Urothelium cell line (cell line): ENCODE measurements at places on chromosomes 3 and 15.

DNA sequence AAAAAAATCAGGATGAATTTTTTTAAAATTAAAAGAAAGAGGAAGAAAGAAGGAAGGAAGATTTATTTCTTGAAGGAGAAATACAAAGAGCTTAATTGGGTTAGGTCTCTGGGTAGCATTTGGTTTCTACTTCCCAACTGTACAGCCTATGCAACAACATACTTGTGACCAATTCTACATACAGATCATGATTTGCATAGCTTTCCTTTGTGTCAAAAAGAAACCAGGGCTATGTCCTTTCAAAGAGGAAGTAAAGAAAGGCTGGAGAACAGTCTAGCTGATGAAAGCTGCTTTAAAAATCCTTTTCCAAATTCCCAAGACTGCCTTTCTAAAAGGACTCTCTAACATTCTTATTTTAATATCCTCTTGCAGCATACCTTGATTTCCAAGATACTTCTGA, 6.1 kb upstream of the HGD start:
- no peak for DNase-seq

DNA sequence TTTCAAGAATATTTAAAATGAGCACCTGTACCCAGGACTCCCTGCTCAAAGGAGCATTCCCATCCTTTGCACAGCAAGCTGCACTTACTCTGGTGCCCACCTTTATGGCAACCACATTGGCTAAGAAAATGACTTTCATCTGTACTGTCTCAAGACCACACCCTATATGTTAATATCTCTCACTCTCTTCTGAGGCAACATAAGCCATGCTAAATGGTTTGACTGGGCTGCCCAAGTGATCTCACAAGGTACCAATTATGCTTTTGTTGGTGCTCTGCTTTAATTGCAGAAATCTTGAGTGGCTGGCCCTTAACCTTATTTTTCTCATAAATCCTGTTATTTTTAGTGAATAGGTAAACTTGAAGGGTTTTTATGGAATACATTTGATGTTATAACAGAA, 17.7 kb downstream of the RYK start:
- DNase-seq = no peak

DNA sequence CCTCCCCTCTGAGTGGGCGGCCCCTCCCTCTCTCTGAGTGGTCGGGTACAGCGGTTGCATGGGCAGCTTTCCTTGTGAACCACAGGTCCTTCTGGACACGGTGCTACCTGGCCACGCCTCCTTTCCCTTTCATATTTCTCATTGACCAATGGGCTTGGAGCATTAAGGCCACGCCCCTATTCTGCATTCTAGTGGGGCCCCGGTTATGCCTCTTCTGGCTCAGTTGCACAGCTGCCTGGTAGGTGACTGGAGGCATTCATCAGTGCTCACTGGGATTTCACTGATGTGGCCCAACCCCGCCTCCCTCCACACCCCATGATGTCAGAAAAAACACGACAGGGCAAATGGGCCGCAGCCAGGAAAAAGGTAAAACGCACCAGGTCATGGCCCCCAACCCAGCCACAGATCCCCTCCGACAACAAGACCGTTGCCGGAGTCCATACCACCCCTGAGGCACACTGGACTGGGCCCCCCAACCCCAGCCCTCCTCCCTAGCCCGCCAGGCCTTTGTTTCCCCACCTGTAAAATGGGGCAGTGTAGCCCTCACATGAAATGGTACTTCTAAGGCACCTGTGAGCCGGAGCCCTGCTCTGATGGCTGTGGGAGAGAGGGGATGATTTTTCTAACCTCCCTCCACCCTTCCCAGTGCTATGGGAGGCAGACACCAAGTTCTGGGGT, 26.3 kb downstream of the NGRN start:
- peak; percentile 34 for DNase-seq

- no peak for DNase-seq
Measured at GRCh38 chr15:67025719-67026609, 39.4 kb upstream of the SMAD3 start.

GRCh38 chr3:53795789-53796560, 50.2 kb downstream of the CHDH start:
- DNase-seq = no peak

GRCh38 chr15:44595656-44596510, 58.9 kb downstream of the EIF3J start:
- DNase-seq = no peak

GRCh38 chr15:63054281-63054683, 11.7 kb downstream of the TPM1 start:
- DNase-seq = no peak

- DNase-seq = no peak
Measured at GRCh38 chr3:173778251-173778650, 380.7 kb downstream of the NLGN1 start.

GRCh38 chr3:52835766-52836470, 1.1 kb upstream of the MUSTN1 start:
- no peak for DNase-seq

DNA sequence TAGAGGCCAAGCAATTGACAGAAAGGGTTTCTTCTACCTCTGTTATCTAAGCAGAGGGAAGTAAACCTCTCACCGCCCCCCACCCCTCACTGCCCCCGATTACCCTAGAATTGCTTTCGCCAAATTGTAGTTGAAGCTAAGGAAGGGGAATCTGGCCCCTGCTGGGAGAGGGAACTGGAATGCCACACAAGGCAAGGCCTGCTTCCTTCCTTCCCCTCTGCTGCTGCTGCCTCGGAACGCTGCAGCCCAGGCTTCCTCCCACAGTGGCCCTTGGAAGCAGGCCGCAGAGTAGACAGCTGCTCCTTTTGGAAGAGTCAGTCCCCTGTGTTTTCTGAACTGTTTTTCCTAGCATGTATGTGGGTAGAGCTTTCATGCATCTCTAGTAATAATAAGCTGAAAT, 21.6 kb downstream of the RLBP1 start:
- no peak for DNase-seq

- DNase-seq = no peak
Measured at GRCh38 chr3:171813897-171814460, 3.7 kb upstream of the PLD1 start.

DNA sequence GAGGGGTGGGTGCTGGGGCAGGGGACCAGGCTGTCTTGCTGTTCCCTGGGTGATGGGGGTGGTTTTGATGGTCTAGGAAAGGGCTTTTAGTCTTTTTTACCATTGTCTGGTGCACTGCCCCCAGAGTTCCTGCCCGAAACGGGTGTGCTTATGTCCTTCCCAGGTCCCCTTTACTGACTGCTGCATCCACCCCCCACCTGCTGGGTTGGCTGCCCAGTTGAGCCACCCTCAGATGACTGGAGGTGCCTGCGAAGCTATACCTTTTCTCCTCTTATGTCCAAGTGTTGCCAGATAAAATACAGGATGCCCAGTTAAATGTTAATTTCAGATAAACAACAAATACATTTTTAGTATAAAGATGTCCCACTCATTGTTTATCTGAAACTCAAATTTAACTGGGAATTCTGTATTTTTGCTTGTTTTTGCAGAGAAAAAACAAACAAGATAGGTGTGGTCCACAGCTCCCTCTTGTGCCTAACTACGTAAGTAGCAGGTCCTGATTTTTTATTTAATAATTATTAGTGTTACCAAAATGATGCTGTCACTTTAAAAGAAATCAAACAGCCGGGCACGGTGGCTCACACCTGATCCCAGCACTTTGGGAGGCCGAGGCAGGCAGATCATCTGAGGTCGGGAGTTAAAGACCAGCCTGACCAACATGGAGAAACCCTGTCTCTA, 6.1 kb upstream of the RPP14 start:
- peak; percentile 33 for DNase-seq
